ENCODE measurements at places on chromosomes 4 and X.

DNA sequence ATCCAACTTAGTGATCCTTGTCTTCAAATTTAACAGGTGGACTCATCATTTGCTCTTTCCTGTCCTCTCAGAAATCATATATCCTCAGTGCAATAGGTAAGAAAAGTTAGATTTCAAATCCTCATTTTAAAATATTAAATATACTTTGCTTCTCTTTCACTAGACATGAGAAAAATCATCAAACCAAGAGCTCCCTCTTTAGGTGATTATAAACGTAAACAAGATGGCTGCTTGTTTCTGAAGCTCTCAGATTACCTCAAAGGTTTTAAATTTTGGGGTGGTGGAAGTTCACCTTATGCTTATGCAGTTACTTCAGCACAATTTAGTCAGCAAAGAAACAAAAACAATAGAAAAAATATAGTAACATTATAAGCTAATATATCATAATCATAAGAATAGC lies 27.3 kb downstream of the CSN3 start:
- DNase-seq, result no peak

GRCh38 chr4:72295966-72296557 lies 264.3 kb downstream of the NPFFR2 start:
- DNase-seq, result no peak

- DNase-seq, result no peak
These were observed 1086.7 kb downstream of the STIM2 start for GRCh38 chr4:27947302-27947701.

DNA sequence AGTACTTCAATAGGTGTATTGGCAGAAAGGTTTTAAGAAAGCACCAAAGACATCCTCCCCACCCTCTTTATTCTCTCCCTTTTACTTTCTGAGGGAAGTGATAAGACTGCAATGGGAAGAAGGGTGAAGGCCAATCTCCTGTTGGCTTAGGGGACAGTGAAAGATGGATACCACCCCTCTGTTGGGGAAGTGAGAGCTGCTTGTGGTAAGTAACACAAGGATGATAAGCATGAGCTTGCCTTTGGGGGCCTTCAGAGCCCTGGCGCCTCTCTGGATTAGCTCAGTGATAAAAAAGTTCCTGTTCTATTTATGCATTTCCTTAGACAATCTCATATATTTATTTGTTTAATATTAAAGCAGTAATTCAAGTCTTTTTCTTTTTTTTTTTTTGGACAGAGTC lies 5.2 kb upstream of the KLF8 start:
- DNase-seq, result no peak

GRCh38 chrX:3518870-3519269 lies 172.4 kb upstream of the MXRA5 start:
- DNase-seq, result no peak

DNA sequence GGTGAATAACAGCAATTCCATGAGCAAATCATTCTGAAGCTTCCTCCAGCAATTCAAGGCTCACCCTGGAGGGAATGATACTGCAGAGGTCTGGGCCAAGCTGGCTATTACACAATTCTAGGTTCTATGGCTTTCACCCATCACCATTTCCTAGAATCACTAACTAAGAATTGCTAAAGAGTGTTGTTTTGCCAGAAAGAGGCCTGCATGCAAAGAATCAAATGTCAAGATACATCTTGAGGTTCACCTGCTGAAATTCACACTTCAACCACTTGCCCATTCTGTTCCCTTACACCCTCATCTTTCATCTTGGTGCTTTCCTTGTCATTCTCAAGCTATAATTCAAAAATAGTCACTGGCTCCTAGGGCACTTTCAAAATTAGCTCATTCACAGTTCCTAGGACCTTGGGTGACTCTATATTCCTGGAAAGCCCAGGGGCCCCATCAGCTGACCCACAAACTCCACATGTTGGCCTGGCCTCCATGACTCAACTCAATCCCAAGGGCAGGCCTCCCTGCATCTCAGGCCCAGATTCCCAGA lies 7.0 kb downstream of the APBB2 start:
- no peak for DNase-seq

- no peak for DNase-seq
These were observed 7.7 kb upstream of the ARAP2 start for GRCh38 chr4:36251983-36252382.

DNA sequence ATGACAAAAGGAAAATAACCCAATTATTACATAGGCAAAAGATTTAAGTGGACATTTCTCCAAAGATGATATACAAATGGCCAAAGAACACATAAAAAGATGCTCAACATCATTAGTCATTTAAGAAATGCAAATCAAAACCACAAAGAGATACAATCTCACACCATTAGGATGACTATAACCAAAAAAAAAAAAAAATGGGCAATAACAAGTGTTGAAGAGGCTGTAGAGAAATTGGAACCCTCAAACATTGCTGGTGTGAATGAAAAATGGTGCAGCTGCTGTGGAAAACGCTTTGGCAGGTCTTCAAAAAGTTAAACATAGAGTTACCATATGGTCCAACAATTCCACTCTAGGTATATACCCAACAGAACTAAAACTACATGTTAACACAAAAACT lies 5.6 kb upstream of the PRDX4 start:
- no peak for DNase-seq

DNA sequence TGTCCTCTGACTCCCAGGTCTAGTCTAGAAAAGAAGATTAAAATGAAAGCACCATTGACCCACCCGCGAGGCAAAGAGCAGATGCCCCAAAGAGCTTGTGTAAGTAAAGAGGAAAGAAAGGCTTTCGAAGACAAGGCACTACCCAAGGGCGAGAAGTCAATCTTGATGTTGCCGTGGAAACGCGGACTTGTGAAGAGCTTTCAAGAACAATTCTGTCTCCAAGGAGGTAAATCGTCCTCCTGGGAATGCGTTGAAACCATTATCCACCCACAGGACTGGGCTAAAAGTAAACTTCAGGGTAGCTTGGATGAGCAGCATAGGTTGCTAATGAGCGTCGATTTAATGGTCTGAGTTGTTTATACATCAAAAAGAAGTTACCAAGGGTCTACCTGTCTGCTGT lies 189.3 kb downstream of the DHRSX start:
- DNase-seq, result no peak

DNA sequence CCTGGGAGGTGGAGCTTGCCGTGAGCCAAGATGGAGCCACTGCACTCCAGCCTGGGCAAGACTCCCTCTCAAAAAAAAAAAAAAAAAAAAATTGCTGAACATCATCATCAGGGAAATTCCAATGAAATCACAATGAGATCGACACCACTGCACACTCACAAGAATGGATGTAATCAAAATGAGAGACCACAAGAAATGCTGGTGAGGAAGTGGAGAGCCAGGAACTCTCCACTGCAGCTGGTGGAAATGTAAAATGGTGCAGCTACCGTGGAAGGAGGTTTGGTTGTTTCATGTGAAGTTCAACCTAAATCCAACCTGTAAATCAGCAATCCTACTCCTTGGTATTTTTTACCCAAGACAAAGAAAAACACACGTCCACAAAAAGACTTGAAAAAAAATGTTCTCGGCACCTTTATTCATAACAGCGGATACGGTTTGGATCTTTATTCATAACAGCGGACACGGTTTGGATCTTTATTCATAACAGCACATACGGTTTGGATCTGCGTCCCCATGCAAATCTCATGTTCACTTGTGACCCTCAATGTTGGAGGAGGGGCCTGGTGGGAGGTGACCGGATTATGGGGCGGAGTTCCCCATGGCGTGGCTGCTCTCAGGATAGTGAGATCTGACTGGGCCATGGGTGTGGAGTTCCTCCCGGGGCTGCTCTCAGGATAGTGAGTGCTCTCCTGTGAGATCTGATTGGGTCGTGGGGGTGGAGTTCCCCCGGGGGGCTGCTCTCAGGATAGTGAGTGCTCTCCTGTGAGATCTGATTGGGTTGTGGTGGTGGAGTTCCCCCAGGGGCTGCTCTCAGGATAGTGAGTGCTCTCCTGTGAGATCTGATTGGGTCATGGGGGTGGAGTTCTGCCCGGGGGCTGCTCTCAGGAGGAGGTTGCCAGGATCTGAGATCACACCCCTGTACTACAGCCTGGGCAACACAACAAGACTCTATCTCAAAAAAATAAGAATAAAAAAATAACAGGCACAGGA lies 7.7 kb downstream of the GAK start:
- no peak for DNase-seq

DNA sequence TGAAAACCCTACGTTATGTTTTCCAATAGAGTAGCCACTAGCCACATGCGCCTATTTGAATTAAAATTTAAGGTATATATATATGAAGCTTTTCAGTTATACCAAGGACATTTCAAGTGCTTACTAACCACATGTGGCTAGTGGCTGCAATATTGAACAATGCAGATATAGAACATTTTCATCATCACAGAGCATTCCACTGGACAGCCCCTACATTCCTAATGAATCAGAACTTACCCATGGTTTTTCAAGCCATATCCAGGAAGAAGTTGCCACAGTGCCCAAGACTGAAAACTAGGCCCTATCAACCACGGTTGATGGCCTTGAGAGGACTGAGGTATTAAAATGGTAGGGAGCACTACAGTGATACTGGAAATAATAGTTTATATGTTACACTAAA lies 29.7 kb downstream of the NEK1 start:
- DNase-seq, result no peak

- DNase-seq, result no peak
These were observed 22.7 kb upstream of the PGRMC2 start for GRCh38 chr4:128310266-128310697.

DNA sequence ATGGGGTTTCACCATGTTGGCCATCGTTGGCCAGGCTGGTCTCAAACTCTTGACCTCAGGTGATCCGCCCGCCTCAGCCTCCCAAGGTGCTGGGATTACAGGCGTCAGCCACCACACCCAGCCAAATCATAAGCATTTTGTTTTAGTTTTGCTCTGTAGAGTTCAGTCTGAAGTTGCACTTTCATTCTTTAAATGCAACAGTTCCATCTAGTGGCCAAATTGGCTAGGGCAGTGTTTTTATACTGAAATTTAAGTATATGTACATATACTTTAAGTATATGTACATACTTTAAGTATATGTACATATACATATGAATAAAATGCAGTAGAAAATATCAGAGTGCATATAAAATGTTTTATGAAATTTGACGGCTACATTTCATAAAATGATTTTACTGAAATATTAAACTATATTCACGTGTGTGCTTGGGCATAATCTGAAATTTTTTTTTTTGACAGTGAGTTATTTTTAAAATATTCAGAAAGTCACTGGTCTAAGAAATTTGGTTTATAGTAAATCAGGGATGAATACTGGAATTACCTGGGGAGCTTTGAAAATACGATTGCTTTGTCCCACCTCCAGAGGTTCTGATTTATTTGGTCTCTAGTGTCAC lies 145.5 kb downstream of the NWD2 start:
- DNase-seq, result no peak

DNA sequence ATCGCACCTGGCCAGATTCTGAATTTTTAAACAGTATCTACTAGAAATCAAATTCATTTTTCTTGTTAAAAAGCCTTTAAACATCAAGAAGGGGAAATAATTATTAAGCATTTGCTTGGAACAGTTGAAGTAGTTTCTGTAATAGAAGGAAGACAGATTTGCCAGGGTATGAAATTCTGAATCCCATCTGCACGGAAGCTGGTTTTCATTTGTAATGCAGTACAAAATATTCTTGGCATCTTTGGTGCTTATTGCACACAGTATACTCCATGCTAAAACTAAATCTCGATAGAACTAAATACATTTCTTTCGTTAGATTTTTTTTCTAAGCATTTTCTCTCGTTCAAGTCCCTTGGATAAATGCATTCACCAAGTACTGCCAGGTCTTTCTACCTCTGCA lies 25.3 kb downstream of the TRIM2 start:
- DNase-seq, result no peak

GRCh38 chrX:75746891-75747639 lies 38.0 kb downstream of the MAGEE2 start:
- DNase-seq, result peak; percentile 7

DNA sequence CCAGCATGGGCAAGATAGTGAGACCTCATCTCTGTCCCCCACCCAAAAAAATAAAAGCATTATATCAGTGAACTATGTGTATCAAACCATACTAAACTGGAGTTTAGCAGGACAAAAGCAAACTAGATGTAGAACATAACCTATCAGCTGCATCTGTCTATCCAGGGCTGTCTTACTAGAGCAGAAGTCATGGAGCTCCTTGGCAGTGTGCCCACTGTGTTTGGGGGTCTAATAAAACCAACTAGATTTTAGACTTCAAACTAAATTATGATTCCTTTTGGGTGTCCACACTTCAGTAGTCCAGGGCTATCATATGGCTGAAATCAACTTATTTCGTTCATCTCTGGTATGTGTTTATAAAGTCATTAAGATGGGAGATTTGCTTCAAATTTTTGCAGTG lies 8.3 kb downstream of the SLBP start:
- DNase-seq, result no peak

- DNase-seq, result peak; percentile 29
These were observed 133.6 kb upstream of the GIMD1 start for GRCh38 chr4:106502106-106502699.

- DNase-seq, result no peak
These were observed 220.2 kb downstream of the SOWAHB start for GRCh38 chr4:76677571-76678326.

DNA sequence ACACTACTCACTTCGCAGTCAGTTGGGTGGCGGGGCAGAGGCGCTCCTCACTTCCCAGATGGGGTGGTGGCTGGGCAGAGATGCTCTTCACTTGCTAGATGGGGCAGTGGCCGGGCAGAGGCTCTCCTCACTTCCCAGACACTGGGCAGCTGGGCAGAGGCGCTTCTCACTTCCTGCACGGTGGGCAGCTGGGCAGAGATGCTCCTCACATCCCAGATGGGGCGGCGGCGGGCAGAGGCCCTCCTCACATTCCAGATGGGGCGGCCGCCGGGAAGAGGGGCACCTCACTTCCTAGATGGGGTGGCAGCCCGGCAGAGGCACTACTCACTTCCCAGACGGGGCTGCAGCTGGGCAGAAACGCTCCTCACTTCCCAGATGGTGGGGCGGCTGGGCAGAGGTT lies 199.8 kb downstream of the RTL9 start:
- DNase-seq, result no peak

- no peak for DNase-seq
These were observed 191.9 kb upstream of the STK26 start for GRCh38 chrX:131831185-131831520.

DNA sequence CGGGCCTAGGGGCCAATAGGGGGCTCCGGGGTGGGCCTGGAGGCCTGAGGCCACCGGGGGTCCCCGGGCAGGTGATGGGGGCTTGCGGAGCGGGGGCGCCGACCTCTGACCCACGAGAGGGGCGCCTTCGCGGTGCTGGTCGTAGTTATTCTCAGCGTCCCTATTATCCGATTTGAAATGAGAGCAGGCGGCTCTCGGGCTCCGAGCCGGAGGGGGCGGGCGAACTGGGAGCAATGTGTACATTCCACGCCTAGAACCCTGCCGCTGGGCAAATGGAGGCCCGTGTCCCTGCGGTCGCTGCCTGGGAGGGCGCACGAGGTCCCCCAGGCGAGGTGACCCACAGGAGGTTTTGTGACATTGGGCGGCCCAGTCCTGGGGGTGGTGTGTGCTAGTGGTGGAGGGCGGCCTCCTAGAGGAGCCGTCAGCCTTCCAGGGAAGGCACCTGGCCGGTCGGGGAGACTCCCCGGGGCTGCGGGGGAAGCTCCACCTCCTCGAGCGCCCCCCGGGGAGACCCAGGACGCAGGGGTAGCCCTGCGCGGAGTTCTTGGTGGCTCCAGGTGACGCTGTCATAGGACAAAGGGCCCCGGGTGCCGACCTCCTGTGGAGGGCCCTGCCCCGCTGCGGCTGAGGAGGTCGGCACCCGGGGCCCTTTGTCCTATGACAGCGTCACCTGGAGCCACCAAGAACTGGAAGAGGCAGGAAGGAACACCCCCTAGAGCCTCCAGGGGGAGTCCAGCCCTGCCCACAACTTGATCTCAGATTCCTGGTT lies 102.6 kb upstream of the PRKX start:
- DNase-seq, result peak; percentile 1

- no peak for DNase-seq
These were observed 69.9 kb downstream of the AMELX start for GRCh38 chrX:11363069-11363594.

GRCh38 chrX:36909676-36910030 lies 98.5 kb upstream of the FAM47C start:
- DNase-seq, result no peak
